T1000 (cell line): ENCODE measurements at places on chromosomes 12 and 14.

DNA sequence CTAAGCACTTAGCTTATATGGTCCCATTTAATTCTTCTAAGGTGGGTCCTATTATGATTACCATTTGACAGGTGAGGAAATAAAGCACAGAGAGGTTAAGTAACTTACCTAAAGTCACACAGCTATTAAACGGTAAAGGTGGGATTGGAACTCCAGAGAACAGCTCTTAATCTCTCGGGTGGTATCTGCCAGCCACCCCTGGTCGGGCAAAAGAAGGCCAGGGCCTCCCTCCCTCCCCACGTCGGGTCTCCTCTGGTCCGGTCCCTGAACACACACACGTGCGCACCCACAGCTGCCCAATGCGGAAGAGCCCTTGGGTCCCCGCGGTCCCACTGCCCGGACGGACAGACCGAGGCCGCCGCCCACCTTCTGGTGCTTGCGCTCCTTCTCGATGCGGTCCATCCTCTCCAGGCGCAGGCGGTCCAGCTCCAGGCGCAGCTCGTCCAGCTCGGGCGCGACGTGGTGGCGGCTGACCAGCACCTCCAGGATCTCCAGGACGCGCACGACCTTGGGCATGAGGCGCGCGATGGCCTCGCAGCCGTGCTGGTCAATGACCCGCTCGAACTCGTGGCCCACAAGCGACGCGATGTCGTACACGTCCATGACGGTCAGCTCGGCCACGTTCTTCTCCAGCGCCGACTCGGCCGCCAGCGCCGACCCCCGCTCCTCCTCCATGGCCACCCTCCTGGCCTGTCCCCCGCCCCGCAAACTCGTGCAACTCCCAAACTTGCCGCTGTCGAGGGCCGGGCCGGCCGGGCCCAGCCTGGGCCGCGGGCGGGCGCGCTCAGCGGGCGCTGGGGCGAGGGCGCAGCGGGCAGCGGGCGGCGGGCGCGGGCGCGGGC is 490 bp downstream of the RILPL1 start:
- DNase-seq: no peak

DNA sequence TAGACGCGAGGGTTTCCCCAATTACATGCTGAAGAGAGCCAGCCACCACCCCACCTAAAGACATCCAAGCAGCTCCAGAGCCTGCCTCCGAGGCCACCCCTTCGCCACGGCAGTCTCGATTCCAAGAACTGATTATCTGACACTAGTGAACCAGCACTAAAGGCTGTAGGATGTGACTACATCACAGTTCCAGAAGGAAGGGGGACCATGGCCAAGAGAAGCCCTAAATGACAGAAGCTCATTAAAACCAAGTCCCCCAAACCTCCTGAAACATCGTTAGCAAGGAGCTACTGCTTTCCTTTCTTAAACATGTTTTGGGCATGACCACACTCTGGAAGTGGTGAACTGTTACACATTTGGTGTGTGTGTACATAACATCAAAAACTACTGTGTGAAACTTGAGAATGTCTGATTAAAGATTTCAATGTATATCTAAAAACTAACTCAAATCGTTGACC is 88.2 kb downstream of the DUSP16 start:
- no peak for DNase-seq

DNA sequence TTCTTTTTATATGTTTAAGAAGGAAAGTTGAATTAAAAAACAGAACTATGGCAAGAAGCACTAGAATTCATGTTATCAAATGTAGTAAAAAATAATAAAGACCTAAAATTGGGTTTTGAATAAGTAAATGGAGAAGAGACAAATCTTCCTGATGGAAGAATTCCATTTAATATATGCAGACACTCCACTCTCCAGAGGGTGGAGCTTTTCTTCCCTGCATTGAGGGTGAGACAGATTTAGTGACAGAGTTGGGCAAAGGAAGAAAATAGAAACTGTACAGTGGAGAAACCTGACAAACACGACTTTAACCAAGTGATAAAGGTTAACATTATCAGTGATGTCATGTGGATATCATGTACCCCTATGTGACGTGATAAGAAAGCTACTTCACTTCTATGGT is 217.6 kb downstream of the PRKD1 start:
- DNase-seq: no peak

- no peak for DNase-seq
Measured at GRCh38 chr12:5592310-5592709, 160.4 kb downstream of the NTF3 start.

- DNase-seq: no peak
Measured at GRCh38 chr14:45251912-45252311, 1.1 kb downstream of the MIS18BP1 start.

DNA sequence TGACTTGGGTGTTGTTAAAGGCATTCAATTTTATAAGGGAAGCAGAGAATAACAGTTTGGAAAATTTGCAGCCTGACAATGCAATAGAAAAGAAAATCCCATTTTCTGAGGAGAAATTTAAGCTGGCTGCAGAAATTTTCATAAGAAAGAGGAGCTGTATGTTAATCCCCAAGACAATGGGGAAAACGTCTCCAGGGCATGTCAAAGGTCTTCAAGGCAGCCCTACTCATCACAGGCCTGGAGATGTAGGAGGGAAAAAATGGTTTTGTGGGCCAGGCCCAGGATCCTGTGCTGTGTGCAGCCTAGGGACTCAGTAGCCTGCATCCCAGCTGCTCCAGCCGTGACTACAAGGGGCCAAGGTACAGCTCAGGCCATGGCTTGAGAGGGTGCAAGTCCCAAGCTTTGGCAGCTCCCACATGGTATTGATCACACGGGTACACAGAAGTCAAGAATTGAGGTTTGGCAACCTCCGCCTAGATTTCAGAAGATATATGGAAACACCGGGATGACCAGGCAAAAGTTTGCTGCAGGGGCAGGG is 846.4 kb downstream of the C12orf50 start:
- DNase-seq: no peak

- DNase-seq: no peak
Measured at GRCh38 chr14:61121355-61121787, 140.3 kb downstream of the SLC38A6 start.

DNA sequence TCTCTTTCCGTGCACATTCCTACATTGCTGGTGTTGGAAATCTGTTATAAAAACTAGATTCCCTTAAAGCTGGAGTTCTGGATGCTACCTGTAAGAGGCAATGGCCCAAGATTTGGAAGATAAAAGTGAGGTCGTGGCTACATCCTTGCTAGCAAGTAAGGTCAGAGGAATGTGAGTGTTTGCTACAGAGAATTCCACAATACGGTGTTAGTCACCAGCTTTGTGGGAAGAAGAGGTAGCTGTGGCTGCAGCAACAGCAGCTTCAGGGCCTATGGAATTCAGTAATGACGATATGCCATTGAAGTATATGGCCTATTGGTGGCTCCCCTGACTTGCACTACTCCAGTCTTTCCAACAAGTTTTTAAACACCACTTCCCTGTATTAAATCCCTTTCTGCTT is 227.7 kb upstream of the TMEM260 start:
- peak; percentile 22 for DNase-seq

DNA sequence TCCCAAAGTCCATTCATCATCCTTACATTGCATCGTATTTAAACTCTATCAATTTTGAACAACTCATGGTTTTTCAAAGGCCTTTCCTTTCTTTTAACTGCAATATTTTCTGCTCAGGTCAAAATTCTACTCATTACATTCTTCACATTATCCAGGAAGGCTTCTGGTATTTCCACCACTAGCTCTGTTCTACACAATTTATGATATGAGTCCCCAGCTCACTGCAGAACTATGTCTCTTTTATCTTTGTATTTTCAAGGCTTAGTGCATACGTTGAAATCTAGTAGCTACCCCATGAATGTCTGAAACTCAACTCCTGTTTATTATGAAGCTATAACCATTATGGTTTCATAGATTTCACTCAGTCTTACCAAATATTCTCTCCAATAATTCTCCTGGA is 282.9 kb downstream of the DUSP6 start:
- no peak for DNase-seq

DNA sequence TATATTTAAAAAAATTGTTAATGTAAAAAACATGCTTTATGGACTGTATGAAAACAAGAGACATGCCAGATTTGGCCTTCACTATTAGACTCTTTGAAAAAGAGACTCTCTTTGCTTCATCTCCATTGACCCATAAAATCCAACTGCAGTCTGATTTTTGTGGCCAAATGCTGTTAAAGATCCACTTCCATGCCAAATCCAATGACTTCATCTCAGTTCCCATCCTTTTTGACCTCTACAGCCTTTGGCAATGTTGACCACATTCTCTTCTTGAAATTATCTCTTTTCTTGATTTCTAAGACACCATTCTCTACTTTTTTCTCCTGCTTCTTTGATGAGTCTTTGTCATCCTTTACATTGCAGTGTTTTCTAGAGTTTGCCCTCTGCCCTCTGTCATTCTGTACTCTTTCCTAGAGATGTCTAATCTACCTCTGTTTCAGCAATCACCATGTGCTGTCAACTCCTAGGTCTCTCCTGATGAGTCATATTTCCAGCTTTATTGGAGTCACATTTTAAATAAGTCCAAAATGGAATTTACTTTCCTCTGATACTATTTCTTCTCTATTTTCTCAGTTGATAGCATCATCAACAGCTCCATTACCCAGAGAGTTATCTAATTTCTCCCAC is 2.4 kb downstream of the TMPRSS12 start:
- DNase-seq: no peak

GRCh38 chr14:96165493-96166436 is 38.9 kb upstream of the BDKRB2 start:
- DNase-seq: no peak

GRCh38 chr12:130700492-130701401 is 15.4 kb downstream of the RIMBP2 start:
- DNase-seq: no peak

GRCh38 chr14:75023108-75023507 is 20.4 kb downstream of the EIF2B2 start:
- no peak for DNase-seq

- no peak for DNase-seq
Measured at GRCh38 chr14:71523630-71524319, 408.5 kb upstream of the RGS6 start.

- DNase-seq: no peak
Measured at GRCh38 chr12:109267361-109267760, 41.7 kb downstream of the FOXN4 start.

DNA sequence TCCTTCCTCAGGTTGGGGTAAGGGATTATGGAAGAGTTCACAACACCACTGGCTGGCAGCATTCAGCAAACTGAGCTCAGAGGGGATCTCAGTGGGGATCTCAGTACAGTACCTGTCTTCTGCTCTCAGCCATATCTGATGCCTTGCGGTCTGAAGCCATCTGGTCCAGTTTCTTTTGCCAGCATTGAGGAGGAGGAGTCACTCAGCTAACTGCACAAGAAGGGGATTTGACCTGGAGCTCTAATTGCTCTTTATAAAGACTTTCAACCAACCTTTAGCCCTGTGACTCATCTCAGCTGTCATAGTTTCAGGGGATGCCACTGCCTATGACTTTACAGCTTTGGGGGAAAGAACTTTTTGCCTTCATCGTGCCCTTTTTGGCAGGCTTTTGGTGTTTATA is 44.9 kb downstream of the JKAMP start:
- no peak for DNase-seq

GRCh38 chr12:23204933-23205778 is 580.2 kb downstream of the ETNK1 start:
- DNase-seq: peak; percentile 8

- DNase-seq: no peak
Measured at GRCh38 chr12:16277585-16277984, at the start of gene SLC15A5. Gene SLC15A5 (minus strand): TSS chr12:16277685. CDS start chr12:16277685, 0 bp downstream.

- no peak for DNase-seq
Measured at GRCh38 chr14:25349269-25349668, 299.3 kb upstream of the STXBP6 start.

DNA sequence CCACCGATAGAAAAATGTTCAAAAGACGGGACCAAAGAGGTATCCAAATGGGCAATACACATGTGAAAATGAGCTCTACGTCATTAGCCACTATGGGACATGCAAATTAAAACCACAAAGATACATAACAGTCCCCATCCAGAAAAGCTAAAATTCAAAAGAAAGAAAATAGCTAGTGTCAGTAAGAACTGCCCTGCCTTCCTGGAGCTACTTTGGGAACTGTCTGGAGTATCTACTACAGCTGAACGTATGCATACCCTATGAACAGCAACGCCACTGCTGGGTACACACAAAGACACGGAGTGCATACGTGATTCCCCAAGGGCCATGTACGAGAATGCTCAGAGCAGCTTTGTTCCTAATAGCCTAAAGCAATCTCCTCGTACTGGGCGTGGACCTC is 25.8 kb upstream of the KRT77 start:
- DNase-seq: no peak

DNA sequence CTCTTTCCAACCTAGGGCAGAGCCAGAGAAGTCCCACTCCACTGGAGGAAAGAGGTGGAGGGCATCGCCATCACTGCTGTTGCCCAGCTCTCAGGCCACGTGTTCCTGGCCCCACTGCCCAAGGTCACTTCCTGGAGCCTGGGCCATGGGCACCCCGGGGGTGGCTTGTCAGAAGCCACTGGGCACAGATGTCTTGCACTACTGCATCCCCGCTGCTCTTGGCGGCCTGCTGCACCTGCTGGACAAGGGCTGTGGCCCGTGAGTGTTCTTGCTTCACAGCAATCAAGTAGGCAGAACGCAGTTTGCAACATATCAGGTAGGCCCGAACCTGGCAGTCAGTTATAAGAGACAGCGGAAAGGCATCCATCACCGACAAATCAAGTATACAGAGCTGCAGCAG is 46.6 kb downstream of the RDH12 start:
- DNase-seq: no peak

DNA sequence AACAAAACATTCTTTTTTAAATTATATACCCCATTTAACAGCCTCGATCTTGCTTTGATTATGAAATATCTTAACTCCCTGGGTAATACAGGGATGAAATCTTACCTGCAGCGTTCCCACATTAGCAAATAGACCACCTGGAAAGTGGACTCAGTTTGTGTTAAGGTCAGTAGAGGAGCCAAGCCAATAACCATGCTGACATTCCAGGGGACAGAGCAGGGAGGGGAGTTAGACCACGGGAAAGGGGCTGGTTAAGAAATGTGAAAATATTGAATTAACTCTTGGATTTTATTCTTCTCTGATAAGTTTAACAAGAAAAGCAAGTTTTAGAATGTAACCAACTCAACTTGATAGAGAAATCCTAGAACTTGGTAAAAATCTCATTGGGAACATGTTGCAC is 144.9 kb upstream of the CLEC14A start:
- DNase-seq: no peak

DNA sequence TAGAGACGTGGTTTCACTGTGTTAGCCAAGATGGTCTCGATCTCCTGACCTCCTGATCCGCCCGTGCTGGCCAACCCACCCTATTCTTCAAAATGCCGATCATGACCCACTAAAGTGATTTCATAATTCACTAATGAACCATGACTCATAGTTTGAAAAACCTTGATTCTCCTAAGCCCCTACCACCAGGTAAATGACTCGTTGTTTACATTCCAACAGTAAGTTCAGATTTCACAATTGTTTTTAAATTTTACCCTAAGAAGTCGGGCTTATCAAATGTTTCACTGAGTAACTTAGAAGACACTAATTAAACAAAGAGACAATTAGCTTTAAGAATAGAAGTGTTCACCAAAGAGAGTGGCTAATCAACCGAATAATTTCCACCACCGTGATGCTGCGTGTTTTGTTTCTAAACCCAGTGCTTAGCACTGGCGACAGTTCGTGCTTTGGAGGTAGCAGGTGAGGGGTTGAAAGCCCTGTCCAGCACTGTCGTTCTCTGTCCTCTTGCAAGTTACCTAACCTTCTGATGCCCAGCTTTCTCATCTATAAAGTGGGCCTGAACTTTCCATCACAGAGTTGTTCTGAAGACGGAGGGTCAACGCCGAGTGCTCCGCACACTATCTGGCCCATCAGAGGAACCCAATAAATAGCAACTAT is 136.5 kb downstream of the NTF3 start:
- DNase-seq: no peak

- DNase-seq: no peak
Measured at GRCh38 chr14:54691525-54692283, 124.8 kb downstream of the SAMD4A start.

GRCh38 chr12:130145731-130146130 is 16.5 kb upstream of the FZD10 start:
- DNase-seq: no peak
